Ascending aorta (tissue), 2 donors: ENCODE measurements at places on chromosomes 7 and 10.

DNA sequence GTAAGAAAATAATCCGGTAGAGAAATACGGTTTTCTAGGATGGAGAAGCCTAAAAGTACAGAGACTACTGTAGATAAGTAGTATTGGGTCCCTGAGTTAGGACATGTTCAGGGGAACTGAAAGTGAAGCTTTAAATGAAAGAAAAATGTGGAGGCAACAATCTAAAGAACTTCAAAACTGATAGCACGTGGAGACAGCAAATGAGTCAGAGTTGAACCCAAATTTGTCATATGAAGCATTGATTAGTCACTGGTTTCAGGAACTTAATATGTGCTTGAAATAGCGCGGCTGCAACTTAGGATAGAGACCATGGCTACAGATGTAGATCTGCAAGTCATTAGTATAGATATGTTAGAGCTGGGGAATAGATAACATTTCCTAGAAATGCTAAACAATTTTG, 1138.6 kb upstream of the SORCS1 start:
- DNase-seq = no peak

GRCh38 chr10:88004451-88004850, 141.0 kb downstream of the PTEN start:
- no peak for DNase-seq

- no peak for DNase-seq
These were observed 983.0 kb downstream of the SORCS1 start for GRCh38 chr10:106181501-106181900.

GRCh38 chr10:90175161-90175681, 473.8 kb downstream of the KIF20B start:
- DNase-seq = no peak

DNA sequence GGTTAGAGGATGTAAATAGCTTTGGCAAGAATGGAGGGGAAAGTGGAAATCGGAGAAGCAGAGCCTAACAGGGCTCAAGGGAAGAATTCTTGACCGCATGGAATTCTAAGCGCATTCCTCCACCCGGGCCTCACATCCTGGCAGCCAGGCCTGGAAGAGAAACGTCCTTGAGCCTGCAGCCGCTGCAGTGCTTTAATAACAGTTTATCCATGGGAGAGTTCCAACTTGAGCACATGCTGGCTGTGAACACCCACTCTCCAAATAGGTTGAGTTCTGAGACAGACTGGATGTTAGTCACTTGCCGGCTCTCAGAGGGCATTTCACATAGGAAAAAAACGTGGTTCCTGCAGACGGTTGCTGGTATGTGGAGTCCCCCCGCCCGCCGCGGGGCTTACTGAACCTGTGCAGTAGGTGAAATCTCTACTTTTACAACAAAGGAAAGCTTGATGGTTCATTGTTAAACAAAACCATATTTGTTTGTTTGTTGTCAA, 61.4 kb upstream of the STEAP1B start:
- DNase-seq = peak; percentile 44

DNA sequence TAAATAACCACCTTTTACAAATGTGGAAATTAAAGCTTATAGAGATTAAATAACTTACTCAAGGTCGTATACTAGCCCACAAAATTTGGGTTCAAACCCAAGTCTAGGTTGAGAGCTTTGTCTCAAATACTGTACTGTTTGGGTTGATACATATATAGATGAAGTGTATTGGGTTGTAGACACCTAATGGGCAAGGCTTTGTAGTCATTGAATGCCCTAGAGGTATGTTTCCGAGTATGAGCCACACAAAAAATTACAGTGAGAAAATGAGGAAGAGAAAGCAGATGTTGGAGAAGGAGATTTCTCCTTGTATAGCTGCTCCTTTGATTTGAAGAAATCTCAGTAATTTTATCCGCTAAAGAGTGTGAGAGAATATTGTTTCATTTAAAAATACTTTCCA, 60.6 kb downstream of the C1GALT1 start:
- DNase-seq = no peak

DNA sequence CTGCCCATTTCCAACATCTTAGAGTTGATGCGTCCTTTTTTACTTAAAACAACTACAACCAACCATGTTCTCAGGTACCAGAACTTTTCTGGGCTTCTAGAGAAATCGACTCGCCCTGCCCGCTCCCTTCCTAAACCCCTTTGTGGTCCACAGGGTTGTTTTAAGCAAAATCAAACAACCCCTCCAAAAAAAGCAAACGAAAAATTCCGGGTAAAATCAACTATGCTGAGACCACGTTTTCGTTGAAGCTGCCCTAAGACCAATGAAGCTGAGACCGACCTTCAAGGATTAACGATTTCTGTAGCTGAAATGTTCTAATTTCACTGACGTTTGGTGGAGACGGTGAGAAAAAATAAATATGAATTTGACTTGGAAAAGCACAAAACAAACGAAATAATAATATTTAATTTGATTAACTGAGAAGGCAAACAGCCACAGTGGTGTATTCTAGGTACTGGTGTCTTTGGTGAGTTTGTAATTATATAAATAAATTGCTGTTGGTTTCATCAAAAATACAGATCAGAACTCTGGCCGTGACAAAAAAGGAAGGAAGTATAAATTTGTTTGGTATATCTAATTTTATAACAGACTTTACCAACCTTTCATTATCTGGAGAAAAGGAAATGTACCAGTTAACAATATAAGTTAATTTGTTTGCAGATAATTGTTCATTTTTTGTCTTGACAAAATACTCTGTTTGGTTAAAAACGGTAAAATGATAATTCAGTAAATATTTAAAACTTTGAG, 4.7 kb upstream of the IGF2BP3 start:
- no peak for DNase-seq

GRCh38 chr7:97835296-97836138, 36.7 kb downstream of the ASNS start:
- no peak for DNase-seq

GRCh38 chr7:680411-681127, 45.9 kb upstream of the DNAAF5 start:
- DNase-seq = no peak

- no peak for DNase-seq
These were observed 186.7 kb upstream of the HGF start for GRCh38 chr7:81956520-81956919.

DNA sequence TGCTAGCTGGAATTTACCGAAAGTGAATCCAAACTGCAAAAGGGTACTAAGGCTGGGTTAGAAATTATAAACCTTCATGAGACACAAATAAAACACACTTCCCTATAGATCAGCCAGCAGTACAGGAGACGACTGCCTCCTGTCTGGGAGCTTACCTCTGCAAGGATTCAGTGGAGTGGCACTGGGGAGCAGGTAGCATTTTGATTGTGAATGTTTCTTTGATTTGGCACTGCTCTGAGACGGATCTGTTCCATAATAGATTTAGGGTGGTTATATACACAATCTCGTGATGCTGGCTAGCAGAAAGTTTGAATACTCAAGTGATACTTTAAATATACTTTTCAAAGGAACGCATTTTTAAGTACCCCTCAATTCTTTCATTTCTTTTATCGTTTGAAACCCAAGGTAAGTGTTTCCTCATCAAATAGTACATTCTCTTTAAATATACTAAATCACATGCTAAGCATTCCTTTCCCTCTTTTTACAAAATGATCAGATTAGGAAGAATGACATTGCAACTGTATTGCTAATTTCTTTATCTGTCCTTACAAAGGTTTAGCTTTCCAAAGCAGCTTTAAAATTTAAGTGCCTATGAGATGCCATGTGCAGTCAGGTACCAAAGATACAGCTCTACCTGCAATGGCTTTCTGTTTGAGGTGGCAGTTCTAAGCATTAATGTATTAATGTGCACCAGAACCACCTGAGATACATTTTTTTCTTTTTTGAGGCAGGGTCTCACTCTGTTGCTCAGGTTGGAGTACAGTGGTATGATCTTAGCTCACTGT, 20.6 kb upstream of the CHCHD3 start:
- no peak for DNase-seq
